ENCODE measurements at places on chromosomes 2 and 18. TPM values are rescaled to one million over a fixed set of nuclear protein-coding genes. Genes with fewer than 3 reads are reported as not detected.

The LIMS3 gene
- total RNA-seq = 1.6 TPM

The ALLC gene
- not detected for total RNA-seq

The NCK2 gene
- total RNA-seq = 52.2 TPM

The CCNT2 gene
- total RNA-seq = 51.7 TPM

The VSNL1 gene
- total RNA-seq = 2.1 TPM

The NCKAP5 gene
- 2.3 TPM for total RNA-seq

The MTIF2 gene
- total RNA-seq = 46.8 TPM

The ZSWIM2 gene
- total RNA-seq = not detected

The LYPD6 gene
- 2.0 TPM for total RNA-seq

GRCh38 chr18:4641771-4642368, 186.8 kb upstream of the DLGAP1 start:
- DNase-seq = no peak

- DNase-seq = no peak
These were observed 536 bp downstream of the ELP2 start for GRCh38 chr18:36130039-36130831.

- DNase-seq = no peak
These were observed 132.1 kb downstream of the GBX2 start for GRCh38 chr2:236036045-236036444.

GRCh38 chr2:216519154-216519762, 20.6 kb downstream of the RPL37A start:
- no peak for DNase-seq

DNA sequence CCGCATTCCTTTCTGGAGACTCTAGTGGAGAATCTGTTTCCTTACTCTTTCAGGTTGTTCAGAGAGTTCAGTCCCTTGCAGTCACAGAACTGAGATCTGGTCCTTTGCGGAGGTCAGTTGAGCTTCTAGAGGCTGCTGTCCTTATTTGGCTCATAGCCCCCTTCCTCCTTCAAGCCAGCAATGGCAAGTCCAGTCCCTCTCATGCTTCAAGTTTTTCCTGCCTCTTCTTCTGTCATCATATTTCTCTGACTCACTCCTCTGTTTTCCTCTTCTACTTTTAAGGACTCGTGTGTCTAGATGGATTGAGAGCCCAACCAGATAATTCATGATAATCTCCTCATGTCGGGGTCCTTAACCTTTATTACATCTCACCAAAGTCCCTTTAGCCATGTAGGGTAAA, 173.5 kb upstream of the FOSL2 start:
- DNase-seq = no peak

- DNase-seq = no peak
These were observed 114.8 kb upstream of the LRATD1 start for GRCh38 chr2:14517731-14518130.

DNA sequence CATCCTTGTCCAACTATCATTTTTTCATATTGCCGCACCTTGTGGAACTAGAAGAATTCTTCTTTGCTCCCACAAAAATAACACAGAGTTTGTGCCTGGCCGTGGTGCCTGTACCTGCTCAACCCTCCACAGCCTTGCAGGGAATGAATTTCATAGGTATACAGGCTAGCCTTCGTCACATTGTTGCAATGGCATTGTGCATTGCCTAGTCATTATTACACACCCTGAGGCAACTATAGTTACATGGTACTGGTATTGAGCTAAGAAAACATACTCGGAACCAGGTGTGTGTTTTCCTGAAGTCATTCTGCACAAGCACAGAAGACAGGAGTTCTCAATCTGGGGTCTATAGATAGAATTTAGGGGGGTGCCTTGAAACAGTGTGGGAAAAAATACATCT, 188.0 kb upstream of the CTAGE1 start:
- no peak for DNase-seq

GRCh38 chr2:191115391-191115790, 35.4 kb downstream of the STAT4 start:
- no peak for DNase-seq

- DNase-seq = peak; percentile 46
These were observed 105.0 kb upstream of the SMAD7 start for GRCh38 chr18:49055754-49056172.

DNA sequence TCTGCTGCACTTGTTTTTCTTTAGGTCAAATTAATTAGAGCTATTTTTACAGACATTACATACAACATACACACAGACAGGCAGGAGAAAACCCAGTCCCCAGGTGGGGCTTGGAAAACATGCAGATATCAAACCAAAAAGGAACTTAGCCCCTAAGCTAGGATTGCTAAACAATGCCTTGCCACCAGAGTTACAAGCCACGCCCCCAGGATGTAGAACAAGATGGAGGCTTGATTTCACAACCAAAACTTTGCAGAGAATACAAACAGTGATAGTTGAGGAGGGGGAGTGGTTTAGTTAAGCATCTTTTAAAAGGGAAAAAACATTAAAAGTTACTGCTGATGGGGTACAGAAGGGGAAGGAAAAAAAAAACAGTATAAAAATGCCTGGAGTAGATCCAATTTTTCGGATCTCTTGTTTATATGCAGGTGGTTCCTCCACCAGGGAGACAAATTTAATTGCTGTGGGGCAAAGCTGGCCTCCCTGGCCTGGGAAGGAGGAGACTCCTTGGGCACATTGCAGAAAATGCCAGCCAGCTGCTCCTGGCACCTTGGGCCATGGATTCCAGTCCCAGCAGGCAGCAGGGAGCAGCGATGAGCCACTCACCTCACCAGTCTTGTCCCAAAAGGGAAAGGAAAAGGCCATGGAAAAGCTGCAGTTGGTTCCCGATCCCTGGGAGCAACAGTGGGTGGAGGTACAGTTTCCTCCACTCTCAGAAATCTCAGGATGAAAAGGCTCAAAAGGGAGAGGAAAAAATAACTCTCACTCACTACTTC, 348.4 kb upstream of the REG3G start:
- DNase-seq = no peak

DNA sequence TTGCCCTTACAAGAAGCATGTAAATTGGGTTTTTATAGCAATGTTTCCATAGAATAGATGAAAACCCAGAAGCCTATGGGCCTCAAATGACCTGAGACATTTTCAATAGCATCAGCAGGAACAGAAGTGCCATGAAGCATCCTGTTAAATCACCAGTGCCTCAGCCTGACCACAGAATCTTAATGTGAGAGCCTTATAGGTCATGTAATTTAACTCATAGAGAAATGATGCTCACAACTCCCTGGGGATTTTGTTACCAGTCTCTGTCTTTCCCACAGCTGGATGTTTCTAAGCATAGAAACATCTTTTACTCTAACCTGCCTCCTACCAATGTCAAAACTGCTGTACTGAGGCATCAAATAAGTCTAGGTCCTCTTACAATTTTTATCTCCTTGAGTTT, 295.8 kb upstream of the ACVR2A start:
- no peak for DNase-seq

DNA sequence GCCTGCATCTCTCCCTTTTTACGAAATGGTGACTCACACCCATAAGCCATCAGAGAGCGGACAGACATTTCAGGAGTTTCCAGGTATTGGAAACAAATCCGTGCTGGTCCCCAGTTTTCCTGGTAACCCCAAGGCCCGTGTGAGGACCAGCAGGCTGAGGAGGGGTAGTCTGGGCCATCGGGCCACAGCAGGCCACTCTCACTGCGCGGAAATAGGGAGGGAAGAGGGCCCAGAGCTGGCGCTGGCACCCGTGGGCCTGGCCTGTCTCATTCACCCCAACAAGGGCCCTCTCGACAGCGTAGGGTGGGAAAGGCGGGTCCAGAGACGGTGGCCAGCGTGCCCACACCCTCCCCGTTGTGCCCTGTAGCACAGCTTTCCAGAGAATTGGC, 13.7 kb upstream of the FAHD2A start:
- DNase-seq = no peak

GRCh38 chr2:37663390-37663789, 8.1 kb downstream of the CDC42EP3 start:
- no peak for DNase-seq

- DNase-seq = no peak
These were observed 212.0 kb upstream of the RAB6C start for GRCh38 chr2:129767346-129768035.

DNA sequence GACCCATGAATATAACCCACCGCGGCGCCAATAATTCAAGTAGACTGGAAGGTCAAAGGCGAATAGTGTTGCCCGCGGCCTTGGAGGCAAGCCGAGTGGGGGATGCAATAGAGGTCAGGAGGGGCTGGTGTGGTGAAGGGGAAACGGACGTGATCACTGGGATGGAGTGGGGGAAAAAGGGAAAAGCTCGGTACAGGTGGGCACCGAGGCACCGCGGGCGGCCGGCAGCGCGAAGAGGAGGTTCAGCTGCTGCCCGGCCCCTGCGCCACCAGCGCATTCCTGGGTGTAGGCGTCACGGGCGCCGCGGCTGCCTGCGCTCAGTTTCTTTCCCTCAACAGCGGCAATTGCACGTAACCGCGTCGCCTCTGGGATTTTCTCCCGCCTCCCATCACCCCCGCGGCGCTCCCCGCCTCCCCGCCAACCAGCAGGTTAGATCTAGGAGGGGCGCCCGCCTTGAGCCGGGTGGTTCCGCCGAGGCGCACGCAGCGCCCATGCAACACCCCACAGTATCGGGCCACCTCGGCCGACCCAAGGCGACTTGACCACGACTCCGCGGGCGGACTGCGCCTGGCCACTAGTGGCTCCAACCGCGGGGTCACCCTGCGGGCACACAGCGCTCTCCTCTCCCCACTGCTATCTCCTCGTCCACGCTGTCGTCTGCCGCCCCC, 1.5 kb downstream of the RND3 start:
- peak; percentile 76 for DNase-seq

DNA sequence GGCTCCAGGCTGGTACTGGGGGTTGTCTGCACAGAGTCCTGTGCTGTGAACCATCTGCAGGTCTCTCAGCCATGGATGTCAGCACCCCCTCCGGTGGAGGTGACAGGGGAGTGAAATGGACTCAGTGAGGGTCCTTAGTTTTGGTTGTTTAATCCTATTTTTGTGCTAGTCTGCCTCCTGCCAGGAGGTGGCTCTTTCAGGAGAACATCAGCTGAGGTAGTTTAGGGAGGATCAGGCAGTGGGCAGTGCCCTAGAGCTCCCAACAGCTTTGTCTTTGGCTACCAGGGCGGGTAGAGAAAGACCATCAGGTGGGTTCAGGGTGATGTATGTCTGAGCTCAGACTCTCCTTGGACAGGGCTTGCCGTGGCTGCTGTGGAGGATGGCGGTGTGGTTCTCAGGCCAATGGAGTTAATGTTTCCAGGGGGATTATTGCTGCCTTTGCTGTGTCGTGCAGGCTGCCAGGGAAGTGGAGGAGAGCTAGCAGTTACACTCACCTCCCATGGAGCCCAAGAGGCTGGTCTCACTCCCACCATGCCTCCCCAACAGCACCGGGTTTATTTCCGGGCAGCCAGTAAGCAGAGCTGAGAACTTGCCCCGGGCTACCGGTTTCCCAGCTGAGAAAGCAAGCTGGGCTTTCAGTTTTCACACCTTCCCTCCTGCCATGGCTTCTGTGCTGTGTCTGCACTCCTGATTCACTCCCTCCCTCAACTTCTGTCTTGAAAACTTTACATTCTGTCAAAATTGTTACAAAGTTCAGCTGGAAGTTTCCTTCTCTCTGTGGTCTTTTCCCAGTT, 563.4 kb downstream of the XIRP2 start:
- DNase-seq = no peak

GRCh38 chr2:77210725-77211124, 311.5 kb downstream of the LRRTM4 start:
- no peak for DNase-seq

Data from mucosa of descending colon (tissue), 3 donors.